Panc1 (cell line): ENCODE measurements at places on chromosomes 2 and 18.

- DNase-seq, result no peak
Observed at GRCh38 chr18:13273800-13274199, 55.2 kb downstream of the LDLRAD4 start.

GRCh38 chr2:70141902-70142589, 48.8 kb downstream of the C2orf42 start:
- no peak for DNase-seq

DNA sequence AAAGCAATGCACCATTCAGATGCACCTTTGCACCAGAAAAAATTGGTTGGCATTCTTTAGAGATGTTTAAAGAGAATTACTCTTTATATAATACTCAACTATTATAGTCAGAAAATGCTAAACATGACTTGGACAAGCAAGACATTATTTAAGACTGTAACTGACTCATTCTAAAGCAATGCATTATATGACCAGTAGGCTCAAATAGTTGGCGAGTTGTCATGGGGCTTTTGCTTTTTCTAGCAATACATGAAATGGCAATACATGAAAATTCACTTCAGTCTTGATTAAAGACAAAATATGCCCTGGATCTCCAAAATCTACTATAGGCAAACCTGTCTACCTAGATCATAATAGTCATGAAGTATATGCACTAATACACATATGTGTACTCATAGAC, 216.9 kb upstream of the VWC2L start:
- no peak for DNase-seq

DNA sequence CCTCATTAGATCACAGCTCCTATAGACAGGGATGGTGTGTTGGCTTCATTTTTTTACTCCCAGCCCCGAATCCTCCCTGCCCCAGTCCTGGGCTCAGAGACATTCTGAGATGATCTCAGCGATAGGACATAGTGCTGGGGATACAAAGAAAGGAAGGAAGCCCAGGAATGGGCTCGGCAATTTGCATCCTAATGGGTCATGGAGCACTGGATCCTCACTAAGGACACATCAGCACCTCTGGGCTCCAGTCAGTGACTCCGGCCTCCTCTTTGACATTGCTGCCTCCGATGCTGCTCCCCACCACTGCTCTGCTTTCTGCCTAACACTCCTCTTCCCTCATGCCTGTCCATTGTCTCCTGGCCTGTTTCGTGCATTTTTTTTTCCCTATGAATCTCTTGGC, 489.1 kb downstream of the STK39 start:
- no peak for DNase-seq

- no peak for DNase-seq
Observed at GRCh38 chr2:69164061-69164778, 151.2 kb downstream of the ANTXR1 start.

DNA sequence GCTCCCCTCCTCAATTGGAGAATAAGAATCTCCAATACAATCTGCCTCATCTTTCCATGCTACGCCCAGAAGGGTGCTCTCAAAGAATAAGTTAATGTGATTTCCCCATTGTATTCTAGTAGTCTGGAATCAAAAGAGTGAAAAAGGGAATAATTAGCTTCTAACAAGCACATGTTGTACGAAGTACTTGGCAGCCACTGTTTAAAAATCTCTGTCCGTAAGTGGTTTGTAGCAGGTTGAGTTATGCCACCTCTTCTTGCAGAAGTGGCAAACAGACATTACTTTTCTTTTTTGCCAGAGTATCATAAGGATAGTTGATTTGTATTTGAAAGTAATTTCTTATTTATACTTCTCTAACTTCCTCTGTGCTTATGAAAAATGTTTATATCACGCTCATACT, 184.7 kb downstream of the CD226 start:
- DNase-seq, result no peak

DNA sequence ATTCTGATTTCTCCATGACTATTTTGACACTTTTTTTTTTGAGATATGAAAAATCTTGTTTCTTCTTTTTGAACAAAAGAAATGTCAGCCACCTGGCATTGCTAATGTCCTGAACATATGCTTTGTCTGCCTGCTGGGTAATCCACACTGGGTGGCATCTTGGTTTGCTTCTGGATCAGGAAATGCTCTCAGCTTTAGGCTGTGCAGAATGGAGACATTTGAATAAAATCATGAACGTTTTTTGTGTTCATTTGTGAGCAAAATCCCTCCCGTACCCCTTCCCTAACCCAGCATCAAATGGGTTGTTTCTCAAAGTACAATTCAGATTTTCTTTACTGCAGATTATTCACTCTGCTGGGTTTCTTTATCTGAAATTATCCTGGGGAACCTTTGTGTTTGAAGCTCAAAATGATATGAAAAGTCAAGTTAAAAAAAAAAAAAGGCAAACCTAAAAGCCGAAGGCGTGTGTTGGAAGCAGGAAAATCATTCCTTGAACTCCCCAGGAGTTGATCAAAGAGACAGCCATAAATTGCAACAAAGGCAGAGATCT, 53.4 kb upstream of the KLF7 start:
- no peak for DNase-seq

- DNase-seq, result no peak
Observed at GRCh38 chr2:120103723-120104467, 91.0 kb downstream of the EPB41L5 start.

DNA sequence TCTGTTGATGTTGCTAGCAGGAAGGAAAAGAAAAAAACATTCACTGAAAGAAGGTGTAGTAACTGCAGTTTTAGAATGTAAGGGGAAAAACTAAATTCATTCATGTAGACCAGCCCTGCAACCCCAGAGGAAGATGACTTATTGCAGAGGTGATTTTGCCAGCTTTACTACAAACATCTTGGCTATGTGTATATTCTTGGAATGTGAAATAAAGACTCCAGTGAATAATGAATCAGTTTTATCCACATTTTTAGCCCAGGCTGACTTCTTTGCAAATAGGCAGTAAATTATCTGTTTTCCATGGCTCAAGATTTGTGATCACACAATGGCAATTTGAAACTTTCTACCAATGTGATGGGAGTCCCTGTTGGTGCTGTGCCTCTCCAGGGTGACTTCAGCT, 206.1 kb upstream of the SETBP1 start:
- DNase-seq, result no peak

GRCh38 chr2:113848758-113849415, 41.0 kb upstream of the ACTR3 start:
- DNase-seq, result peak; percentile 53

GRCh38 chr18:41320100-41320499, 634.9 kb upstream of the PIK3C3 start:
- DNase-seq, result no peak

DNA sequence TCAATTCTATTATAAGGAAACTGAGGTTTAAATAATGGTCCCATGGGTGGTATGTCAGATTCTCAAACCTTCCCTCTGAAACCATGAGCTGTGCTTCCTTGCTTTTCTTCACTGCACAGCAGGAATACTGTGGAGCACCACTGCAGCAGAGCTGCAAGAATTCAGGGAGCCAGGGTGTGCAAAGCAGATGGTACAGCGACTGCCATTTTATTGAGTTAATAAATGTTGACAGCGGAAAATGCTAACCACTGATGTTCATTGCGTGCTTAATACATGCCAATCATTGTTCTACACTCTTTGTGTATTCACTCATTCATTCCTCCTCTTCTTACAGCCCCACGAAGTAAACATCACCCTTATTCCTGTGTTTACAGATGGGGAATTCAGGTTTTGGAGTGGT, 152.2 kb upstream of the THSD7B start:
- DNase-seq, result no peak

GRCh38 chr2:208311954-208312353, 45.9 kb downstream of the PIKFYVE start:
- no peak for DNase-seq

- no peak for DNase-seq
Observed at GRCh38 chr18:33114749-33115148, 325.8 kb downstream of the CCDC178 start.

- DNase-seq, result no peak
Observed at GRCh38 chr2:57615855-57616556, 430.6 kb upstream of the VRK2 start.

GRCh38 chr2:71462056-71462605, 8.8 kb downstream of the DYSF start:
- no peak for DNase-seq

DNA sequence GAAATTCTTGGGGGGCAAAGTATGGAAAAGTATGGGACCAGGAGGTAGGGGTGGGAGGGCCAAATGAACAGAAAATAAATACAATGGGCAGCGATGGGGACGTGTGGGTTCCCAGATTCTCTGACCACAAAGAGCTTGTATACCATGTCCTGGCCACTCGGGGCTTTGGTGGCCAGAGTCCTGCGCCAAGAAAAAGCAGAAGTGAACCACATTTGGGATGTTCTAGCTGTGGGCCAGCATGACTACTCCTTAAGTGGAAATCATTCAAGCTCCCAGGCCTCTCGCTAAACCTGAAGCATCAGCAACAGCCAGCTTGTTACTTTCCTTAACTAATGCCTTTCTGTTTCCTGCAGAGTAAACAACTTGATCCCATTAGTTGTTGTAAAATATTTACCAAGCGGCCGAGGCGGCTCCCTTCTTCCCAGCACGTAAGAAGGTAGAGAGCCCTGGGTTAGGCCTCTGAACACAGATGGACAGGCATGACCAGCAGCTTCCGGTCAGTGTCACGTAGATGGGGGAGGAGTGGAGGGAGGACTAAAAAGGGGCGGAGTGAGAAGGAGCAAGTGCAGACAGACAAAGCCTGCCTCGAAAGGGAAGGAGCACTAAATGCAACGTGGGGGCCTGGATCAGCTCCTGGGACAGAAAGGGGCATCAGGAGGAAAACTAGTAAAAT, 88.2 kb downstream of the GALNT14 start:
- DNase-seq, result no peak

DNA sequence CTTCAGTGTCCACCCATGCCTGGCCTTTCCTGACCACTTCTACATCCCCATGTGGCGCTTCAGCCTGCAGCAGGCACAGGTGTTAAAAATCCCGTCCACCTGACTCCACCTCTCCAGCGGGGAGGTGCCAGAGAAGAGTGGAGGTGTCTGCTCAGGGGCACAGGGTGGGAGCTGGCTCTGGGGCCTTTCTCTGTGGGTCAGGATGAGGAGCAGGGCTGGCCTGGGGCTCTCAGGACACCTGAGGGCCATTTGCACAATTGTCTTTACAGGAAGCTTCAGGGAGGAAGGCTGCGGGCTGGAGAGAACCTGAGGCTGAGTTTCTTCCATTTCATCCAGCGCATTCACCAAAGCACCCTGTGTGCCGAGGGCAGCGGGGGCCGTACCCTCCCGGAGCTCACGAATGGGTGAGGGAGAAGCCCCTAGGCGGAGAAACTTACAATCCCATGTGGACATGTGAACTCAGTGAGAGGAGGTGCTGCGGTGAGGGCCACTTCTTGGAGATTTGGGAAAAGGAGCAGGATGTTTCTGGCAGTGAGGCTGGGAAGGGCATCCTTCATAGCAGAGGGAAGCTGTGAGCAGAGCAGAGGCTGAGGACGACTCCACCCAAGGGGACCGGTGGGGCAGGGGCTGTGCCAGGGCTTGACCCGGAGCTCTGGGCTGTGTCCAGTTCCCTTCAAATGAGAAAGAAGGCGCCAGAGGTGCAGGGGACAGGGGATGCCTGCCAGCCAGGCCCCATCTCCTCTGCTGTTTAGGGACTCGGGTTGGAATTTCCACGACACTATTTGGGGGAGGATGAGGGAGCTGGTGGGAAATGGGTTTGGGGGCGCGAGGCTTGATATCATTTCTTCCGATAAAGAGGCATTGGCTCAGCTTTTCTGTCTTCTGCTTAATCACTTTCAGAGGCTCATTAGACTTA, 155.2 kb upstream of the MYCN start:
- no peak for DNase-seq

DNA sequence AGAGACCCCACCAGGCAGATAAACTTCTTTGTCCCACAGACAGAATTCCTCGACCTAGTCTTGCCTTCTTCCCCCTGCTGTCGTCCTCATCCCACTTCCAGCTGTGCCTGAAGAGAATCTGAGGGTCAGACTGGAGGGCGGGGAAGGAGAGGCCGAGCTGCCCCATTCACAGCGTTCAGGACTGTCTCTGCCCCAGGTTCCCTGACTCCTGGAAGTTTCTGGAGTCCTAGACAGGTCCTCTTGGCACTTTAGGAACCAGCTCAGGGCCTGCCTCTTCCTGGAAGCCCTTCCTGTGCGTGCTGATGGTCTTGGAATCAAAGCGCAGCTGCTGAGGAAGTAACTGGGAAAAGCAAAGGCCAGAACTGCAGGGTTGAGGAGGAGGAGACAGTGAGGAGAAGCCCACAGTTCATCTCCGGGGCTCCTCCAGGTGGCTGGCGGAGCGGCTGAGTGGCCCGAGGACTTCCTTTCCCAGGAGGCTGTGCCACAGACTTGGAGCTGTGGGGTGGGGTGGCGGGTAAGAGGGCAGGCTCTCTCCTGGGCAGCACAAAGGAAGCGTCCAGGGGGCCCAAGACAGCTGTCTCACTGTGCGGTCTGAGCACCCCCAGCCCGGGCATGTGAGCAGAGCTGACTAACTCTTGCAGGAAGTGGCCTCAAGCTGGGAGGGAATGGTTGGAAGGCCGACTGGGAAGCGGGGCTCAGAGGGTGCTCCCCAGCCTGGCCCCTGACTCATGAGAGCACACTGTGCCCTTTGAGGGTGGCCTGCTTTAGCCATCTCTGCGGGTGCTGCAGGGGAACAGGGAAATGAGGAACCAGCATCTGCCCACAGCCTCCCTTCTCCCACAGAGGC, 39.5 kb downstream of the SDC1 start:
- no peak for DNase-seq

DNA sequence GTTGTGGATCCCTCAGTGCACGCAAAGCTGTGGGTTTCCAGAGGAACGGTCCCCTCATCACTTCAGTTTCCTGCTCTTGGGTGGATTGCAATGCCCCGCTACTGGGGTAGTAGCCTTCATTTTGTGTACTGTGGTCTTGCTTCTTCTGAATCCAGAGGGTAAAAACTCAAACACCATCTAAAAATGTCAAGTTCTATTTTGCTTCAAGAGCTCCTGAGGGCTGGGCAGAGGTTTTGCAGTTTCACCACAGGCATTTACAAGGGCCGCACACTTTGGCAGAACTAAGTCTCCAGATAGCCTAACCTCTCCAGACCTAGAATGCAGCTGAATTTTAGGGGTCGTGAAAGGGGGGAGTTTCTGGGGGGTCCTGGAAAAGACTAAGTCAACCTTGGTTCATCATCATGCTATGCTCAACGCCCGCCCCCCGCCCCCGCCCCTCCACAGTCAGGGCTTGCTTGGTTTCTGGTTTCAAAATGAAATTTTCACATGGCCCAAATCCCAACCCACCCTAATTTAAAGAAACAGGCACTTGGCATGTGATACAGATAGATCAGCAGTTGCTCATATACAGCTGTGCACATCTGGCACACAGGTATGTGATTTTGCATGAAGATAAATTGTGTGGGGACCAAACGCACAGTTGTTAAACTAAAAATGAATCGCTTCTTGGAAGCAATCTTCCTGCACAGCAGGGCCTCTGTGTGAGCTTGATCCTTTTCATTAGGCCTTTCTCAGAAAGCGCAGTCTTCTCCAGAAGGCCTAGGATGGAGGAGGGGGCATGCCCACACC, 329.6 kb downstream of the OSR1 start:
- DNase-seq, result no peak

DNA sequence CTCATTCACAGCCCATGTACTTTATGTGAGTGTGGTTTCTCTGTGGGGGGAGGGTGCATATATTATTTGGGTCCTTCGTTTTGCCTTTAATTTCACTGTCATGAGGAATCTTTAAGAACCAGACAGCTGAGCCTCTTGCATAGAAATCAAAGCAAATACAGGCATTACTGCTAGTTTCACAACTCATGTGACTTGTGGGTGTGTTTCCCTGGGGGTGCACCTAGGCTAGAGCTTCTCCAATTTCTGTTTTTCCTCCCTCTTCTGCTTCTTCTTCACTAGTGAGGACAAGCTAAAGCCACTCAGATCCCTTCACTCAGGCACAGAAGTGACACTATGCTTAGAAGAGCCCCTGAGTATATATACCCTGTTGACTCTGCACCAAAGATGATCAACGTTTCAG, 131.4 kb downstream of the ACOXL start:
- no peak for DNase-seq

GRCh38 chr2:237199082-237199481, 113.4 kb downstream of the COPS8 start:
- no peak for DNase-seq
